ENCODE measurements at places on chromosomes 4 and X. TPM values are rescaled to one million over a fixed set of nuclear protein-coding genes. Genes with fewer than 3 reads are reported as not detected.

- peak; percentile 61 for DNase-seq
These were observed 11.6 kb downstream of the PAGE4 start for GRCh38 chrX:49840679-49841078.

GRCh38 chr4:131258361-131258760 lies 1890.7 kb upstream of the PCDH10 start:
- DNase-seq, result no peak

Gene UCP1
- not detected for total RNA-seq

DNA sequence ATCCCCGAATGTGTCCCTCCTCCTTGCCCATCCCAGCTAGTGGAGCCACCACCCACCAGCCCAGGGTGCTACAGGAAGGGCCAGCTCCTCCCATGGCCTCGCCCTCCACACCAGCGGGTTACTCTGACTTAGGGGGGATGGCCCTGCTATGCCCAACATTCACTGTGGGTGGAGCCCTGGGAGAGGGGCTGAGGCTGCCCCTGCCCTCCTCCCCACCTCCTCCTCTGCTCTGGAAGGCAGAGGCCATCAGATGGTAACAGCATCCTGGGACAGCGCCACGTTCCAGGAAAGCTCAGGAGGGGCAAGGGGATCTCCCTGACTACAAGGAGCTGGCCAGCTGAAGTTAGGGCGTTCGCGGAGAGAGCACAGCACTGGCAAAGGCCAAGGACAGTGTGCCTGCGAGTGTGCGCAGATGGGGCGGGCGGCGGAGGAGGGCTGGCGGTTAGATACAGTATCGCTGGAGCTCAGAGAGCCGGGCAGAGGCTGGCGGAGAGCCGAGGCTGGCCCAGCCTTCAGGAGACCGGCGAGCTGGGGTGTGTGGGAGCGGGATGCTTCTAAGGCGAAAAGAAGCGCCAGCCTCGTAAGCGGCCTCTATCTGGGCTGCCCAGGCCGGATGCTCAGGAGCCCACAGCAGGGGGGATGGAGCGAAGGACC lies 1.5 kb downstream of the JAKMIP1 start:
- no peak for DNase-seq

Gene DRD5
- total RNA-seq, result 1.1 TPM

Gene HSFX3
- not detected for total RNA-seq

Gene USP26
- not detected for total RNA-seq

Gene USP17L26
- total RNA-seq, result not detected

Gene TLR8
- total RNA-seq, result not detected

GRCh38 chrX:44036336-44036735 lies 63.1 kb upstream of the NDP start:
- peak; percentile 47 for DNase-seq

- DNase-seq, result no peak
These were observed 37.6 kb downstream of the HTRA3 start for GRCh38 chr4:8307121-8307520.

- peak; percentile 38 for DNase-seq
These were observed 117.3 kb downstream of the ENPP6 start for GRCh38 chr4:184100297-184100885.
